Hindlimb muscle (tissue), 1 donor: ENCODE measurements at places on chromosomes 2 and 18. TPM values are rescaled to one million over a fixed set of nuclear protein-coding genes. Genes with fewer than 3 reads are reported as not detected.

- peak; percentile 44 for DNase-seq
Measured at GRCh38 chr2:44362207-44363015, 664 bp downstream of the CAMKMT start.

DNA sequence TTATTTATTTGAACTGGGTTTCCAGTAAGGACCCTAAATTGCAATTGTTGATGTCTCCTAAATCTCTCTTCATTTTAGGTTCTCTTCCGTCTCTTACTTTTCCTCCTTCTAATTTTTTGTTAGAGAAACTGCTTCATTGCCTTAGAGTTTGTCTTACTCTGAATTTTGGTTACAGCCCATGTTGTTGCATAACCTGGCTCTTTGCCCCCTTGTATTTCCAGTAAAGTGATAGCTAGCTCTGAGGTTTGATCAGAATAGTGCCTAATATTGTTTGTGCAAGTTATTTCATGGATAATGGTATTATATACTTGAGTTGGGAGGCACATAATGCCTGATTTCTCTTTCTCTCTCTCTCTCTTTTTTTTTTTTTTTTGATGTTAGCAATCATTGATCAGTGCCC, 71.8 kb downstream of the MGAT5 start:
- DNase-seq: no peak

GRCh38 chr2:164868563-164869419, 27.2 kb upstream of the COBLL1 start:
- no peak for DNase-seq

GRCh38 chr2:4962419-4962818, 729.8 kb upstream of the SOX11 start:
- DNase-seq: no peak

DNA sequence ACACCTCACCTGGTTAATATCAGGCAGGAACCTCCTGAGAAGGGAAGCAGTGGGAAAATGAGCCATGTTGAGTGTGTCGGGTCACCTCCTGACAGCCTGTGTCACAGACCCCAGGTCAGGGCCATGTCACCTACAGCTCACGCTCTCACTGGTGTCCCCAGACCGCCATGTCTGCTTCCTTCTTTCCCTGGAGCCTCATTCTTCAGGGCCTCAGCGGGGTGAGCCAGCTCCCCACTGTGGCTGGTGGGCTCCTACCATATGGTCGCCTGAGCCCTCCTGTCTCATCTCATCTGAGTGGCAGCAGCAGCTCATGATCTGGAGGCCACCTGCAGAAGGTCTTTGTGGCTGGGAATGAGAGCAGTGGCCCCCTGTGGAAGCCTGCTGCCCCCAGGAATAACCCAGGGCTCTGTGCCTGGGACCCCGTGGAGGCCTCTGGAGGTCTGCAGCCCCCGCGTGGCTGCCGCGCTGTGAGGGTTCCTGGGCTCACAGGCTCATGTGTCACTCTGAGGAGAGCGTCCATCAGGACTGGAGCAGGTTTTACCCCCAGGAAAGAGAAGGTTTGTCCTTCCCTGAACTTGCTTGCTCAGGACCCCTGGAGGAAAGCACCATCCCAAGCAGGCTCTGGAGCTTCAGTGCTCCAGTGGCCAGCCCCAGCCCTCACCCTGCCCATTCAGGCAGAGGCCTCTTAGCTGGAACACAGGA, 56.4 kb downstream of the FAM168B start:
- no peak for DNase-seq

DNA sequence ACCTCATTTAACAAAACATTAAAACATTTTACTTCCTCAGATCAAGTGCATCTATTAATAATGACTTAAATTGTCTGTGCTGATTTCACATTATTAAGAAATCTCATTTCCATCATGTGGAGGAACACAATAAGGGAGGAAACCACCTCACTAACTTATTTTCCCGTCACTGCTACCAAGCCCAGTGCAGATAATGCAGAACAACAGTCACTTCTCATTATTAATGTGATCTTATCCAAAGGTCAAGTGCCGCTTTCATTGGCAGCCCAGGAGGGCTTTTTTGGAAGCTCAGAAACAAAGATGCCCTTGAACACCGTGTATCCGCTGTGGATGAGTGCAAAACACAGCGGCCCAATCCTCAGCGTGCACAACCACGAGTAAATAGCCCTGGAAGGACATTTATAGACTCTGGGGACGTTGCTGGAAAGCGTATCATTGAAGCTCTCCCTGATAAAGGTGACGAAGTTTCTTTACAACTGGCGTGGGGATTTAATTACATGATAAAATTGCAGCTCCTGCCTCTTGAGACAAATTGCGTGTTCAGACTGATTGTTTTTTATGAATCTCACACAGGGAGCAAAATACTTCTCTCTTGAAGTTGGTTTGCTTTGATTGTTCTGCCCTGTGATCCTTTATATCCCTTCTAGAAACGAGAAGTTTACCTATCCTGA, 13.2 kb downstream of the ASB18 start:
- no peak for DNase-seq

GRCh38 chr2:239781454-239781853, 243.7 kb downstream of the NDUFA10 start:
- DNase-seq: no peak

GRCh38 chr18:21265971-21266673, 24.1 kb downstream of the GREB1L start:
- no peak for DNase-seq

- peak; percentile 76 for DNase-seq
Measured at GRCh38 chr2:42141687-42142546, 27.2 kb upstream of the EML4 start.

GRCh38 chr2:1020206-1020605, 69.6 kb downstream of the SNTG2 start:
- no peak for DNase-seq

DNA sequence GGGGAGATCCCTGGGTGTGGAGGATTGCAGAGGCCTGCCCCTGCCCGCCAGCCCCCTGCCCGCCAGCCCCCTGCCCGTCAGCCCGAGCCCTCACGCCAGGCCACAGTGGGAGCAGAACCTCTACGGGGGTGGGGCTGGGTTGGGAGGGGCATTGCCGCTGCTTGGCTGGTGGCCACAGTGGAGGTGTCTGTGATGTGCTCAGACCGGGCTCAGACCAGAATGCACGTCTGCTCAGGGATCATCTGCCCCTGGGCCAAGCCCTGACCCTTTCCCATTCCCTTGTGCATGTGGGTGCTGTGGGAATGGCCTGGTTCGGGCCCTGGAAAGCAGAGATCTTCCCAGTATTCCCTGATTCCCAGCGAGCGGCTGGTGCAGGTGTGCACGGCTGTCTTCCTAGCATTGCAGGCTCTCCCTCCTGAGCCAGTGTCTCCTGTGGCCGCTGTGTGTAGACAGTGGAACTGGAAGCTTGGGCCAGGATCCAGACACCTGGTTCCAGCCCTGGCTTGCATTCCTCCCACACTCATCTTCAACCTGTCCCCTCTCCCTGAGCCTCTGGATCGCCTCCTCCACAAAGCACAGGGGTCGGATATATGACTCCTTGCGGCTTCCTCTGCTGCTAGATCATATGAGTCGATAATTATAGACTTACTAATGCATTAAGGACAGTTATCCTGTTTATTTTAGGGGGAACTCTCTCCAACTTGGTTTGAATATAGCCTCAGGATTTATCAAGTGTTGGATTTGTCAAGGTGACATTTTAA, 161.6 kb downstream of the LDLRAD4 start:
- DNase-seq: no peak

- no peak for DNase-seq
Measured at GRCh38 chr18:62118328-62118727, 68.5 kb downstream of the PIGN start.

DNA sequence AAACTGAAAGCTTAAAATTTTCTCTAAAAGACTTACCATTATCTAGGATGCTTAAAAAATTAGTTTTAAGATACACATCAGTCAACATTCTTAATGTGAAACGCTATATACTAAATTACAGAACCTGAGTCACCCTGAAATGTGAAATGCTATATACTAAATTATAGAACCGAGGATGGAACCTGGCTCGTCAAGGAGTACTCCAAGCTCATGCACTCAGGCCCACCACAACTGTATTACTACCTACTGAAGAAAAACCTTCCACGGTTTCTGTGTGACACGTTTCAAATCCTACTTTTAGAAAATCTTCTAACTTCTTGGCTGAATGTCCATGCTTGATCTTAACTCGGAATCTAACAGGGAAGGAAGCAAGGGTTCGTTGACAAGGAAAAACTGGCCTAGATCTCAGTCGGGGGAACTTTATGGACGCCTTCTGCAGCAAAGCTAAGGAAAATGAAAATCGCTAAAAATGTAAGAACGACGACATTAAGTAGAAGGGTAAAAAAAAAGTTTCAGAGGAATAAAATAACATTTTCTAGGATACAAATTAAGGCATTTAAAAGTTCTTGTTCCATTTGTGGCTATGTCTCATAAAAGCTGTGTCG, 1.4 kb downstream of the PRKD3 start:
- peak; percentile 24 for DNase-seq

Gene STAT4
- polyA plus RNA-seq: 1.5 TPM

Gene VWC2L
- polyA plus RNA-seq: not detected

Gene GRHL1
- 1.9 TPM for polyA plus RNA-seq

Gene ATP8B1
- polyA plus RNA-seq: 4.5 TPM

Gene PHLPP1
- 11.6 TPM for polyA plus RNA-seq

Gene TMEM17
- polyA plus RNA-seq: 1.5 TPM

Gene CCDC141
- polyA plus RNA-seq: 81.5 TPM

Gene RAX
- not detected for polyA plus RNA-seq

Gene ANKRD30BL
- 0.08 TPM for polyA plus RNA-seq

Gene TUBA4B
- polyA plus RNA-seq: 0.31 TPM

Gene OR6B2
- not detected for polyA plus RNA-seq

Gene IMP4
- 42.7 TPM for polyA plus RNA-seq

Gene EPHA4
- 12.2 TPM for polyA plus RNA-seq
